ENCODE measurements at places on chromosomes 2 and 18.

GRCh38 chr2:240139011-240139441 is 1.4 kb downstream of the OTOS start:
- DNase-seq, result no peak

DNA sequence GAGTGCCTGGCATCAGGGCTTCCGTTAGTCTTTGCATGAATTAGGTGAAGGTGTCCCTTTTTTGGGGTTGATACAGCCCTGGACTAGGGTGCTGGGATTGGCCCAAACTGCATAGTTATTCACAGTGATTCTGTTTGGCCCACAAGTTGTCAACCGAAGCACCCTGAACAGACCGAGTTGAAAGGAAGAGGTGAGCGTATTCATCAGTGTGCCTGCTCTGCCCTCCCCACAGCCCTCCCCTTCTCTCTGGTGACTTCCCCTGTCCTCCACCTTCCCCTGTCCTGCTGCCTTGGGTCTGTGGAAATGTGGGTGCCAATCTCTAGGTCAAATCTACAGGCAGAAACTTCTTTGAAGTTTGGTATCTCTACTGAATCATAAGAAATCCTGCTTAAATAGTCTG is 330.5 kb downstream of the DYSF start:
- no peak for DNase-seq

GRCh38 chr2:156229724-156230362 is 102.7 kb downstream of the NR4A2 start:
- no peak for DNase-seq

DNA sequence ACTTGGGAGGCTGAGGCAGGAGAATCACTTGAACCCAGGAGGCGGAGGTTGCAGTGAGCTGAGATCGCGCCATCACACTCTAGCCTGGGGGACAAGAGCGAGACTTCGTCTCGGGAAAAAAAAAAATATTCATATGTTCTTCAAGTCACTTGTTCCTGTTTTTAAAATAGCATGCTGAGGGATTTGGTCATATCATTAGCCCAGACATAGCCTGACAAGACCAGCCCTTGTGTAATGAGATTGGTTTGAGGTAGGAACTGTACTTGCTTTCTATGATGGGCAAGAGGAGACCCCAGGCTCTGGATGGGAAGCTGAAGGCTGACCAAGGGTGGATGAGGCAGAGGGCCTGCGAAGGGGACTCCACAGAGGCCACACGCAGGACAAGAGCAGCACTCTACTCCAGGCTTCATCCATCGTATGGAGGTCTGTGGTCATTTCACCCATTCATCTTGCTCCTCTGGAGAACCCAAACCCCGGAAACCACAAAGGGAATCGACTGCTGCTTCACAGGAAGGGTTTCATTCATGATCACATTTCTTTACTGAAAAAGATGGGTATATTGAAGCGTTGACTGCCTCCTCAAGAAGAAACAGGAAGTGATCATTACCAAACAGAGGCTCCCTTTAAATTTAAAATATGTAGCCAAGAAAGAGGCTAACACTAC is 87.1 kb upstream of the ZNF397 start:
- no peak for DNase-seq

GRCh38 chr18:31835528-31836133 is 75.0 kb upstream of the SLC25A52 start:
- no peak for DNase-seq

DNA sequence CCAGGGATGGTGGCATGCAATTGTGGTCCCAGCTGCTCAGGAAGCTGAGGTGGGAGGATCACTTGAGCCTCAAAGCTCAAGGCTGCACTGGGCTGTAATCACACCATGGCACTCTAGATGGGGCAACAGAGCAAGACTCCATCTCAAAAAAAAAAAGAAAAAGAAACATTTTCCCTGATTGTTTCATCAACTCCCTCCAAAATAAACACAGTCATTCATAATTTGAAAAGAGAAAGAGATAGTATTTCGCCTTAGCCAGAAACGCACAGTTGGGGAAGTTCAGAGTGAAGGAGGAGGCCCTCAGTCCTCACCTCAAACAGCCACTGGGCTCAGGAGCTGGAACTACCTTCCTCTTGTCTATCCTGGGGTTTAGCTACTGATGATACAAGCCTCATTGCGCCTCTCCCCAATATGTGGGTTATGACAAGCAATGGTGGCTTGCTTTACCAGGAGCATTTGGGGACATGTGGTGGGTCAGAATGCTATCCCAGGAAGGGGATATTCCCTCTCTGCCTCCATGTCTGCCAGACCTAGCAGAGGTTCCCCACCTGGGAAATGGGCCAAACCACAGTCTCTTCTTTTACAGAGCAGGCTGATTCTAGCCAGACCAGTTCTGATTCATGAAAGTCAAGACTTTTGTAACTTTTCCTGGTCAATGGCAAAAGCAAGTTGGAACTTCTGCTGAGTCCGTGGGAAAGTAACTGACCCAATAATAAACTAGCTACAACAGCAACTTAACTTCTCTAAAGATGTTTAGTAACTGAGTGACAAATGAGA is 22.2 kb upstream of the TMEM87B start:
- peak; percentile 75 for DNase-seq

GRCh38 chr2:26647981-26648380 is 6.8 kb upstream of the CIB4 start:
- DNase-seq, result no peak

- DNase-seq, result no peak
Observed at GRCh38 chr2:160064916-160065315, 2.5 kb upstream of the PLA2R1 start.

DNA sequence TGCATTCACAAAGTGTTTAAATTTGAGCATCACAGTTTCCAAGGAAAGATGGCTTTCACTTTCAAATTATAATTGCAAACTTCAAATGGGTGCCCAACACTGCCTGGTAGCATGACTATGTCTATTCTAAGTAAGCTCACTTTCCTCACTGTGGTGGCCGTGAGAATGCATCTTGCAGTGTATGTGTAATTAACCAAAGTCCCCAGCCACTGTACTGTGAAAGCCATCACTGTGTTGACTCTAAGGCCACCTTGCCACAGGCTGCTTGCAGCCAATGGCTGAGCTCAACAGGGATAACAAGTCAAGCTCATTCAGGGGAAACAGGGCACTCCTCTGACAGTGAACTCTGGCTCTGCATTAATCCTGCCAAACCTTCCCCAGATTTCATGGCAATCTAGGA is 43.3 kb upstream of the LGALSL start:
- no peak for DNase-seq

GRCh38 chr2:172062402-172063004 is 22.8 kb upstream of the DLX1 start:
- no peak for DNase-seq

- no peak for DNase-seq
Observed at GRCh38 chr18:74623047-74623816, 25.6 kb downstream of the ZNF407 start.

DNA sequence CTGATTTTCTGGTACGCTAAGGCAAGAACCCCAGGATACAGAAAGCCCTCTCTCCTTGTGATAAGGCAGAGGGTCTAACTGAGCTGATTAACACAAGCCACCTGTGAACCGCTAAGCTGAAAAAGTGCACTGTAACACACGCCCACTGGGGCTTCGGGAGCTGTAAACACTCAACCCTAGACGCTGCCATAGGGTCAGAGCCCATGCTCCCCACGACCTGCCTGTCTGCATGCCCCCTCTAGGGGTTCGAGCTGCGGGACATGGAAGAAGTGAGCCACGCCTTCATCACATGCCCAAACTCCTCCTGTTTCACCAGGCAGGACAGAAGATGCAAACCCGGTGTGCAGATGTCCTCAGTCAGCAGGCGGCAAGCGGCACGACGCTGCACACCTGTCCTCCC is 173.9 kb upstream of the RAB12 start:
- no peak for DNase-seq

- no peak for DNase-seq
Observed at GRCh38 chr2:75870133-75870532, 159.4 kb upstream of the GCFC2 start.

GRCh38 chr2:156064540-156064939 is 268.0 kb downstream of the NR4A2 start:
- no peak for DNase-seq

GRCh38 chr2:1438972-1439371 is 25.7 kb downstream of the TPO start:
- no peak for DNase-seq

- DNase-seq, result peak; percentile 94
Observed at GRCh38 chr18:5582849-5583681, 39.3 kb upstream of the EPB41L3 start.

- DNase-seq, result peak; percentile 4
Observed at GRCh38 chr18:12278741-12279682, 24.9 kb downstream of the CIDEA start.

GRCh38 chr18:14933049-14933851 is 185.3 kb downstream of the ANKRD30B start:
- DNase-seq, result no peak

DNA sequence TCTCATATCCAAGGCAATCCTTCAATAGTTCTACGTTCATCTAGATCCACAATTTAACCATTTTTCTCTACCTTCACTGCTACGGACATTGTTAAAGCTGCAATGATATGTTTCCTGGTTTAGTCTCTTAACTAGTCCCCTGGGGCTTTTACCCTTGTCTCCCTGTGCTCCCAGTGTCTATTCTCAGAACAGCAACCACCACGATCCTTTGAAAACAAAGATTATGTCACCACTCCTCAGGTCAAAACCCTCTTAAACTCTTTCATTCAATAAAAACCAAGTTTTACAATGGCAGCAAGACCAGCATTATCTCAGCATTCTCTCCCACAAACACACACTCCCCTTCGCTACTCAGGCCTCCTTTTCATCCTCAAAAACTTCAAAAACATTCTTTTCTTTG is 298.2 kb upstream of the CHST9 start:
- no peak for DNase-seq

DNA sequence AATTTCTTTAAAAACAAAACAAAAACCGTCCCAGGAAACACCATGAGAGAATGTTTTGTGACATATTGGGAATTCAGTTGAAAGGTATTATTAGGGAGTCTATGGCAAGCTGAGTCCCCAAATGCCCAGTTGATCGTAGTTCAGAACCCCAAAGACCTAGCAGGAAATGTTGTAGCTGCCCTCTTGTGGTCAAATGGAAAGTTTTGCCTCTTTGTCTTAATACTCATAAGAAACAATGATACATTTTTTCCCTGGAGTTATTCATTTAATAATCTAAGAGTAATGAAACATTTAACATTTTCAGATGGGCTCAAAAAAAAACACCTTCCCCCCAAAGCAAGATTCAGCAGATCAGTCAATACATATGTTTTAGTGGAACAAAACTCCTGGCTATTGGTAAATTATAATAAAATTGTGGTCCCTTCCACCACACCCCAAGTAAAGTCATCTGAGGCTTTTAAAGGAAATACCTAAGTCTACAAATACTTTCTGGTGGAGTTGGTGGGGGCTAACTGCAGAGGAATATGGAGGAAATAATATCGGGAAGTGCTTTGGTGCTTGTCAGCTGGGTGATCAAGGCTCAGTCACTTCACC is 37.8 kb upstream of the EFEMP1 start:
- peak; percentile 50 for DNase-seq

GRCh38 chr18:49464718-49465598 is 4.5 kb upstream of the DYM start:
- no peak for DNase-seq

- no peak for DNase-seq
Observed at GRCh38 chr2:213317929-213318328, 33.7 kb downstream of the SPAG16 start.

DNA sequence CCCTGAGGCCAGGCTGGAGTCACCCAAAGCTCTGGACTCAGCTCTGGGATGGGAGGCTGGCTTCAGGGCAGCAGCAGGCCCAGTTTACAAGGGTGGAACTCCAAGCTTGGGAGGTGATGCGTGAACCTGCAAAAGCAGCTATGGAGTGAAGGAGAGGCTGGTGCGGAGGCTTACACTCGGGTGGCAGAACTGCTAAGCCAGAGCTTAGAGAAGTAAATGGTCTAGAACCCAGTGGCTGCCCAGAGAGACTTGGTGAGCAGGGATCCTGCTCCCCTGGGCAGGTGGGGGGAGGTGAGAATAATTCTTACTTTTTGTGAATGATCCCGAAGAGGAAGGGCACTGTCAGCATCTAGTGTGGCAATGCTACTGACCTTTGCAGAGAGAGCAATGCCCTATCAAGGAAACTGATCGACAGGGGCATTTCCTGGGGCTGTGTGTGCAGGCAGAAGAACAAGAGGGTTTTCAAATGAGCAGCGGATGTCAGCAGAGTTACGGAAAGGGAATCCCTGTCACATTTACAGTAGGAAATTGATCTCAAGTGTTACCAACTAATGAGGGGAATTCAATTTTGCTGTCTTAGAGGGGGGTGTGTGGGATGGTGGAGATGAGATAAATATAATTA is 80.4 kb downstream of the TGFA start:
- DNase-seq, result no peak

- DNase-seq, result peak; percentile 22
Observed at GRCh38 chr2:219175928-219176817, 552 bp downstream of the CNPPD1 start.

DNA sequence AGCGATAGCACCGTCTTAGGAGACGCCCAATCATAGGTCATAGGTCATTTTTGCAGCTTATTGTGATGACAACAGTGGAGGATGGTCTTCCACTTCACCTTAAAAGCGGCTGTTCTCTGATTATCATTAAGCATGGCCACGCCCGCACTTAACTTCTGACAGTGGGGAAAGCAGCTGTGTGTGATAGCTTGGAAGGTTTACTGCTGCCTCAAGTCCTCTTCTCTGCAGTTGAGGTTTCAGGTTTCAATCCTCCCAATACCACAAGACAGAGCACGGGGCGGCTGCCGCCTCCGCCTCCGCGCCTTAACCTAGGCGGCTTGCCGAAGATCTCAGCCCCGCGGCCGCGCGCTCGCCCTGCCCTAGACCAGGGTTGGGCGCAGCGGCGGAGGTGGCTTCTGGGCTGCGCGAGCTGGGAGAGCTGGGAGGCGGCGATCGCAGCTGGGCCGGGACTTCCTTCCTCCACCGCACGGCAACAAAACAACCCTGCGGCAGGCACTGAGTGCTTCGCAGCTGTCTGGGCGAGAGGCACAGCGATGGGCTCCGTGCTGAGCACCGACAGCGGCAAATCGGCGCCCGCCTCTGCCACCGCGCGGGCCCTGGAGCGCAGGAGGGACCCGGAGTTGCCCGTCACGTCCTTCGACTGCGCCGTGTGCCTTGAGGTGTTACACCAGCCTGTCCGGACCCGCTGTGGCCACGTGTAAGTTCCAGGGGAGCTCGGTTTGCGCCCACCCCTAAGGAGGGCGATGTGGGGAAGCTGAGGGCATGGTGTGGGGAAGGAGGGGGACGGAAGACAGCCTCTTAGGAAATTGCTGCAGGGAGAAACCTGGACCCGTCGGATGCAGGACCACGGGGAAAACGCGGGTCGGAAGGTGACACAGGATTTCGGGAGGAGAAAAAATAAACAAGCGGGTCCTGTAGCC is at the start of gene RNF125:
Gene RNF125, plus strand, starts transcription at position 495 of the 920 bp plus-strand sequence. Its CDS starts 39 bp downstream, at position 534.
- no peak for DNase-seq
